ENCODE measurements at places on chromosomes 3 and 15.

- no peak for DNase-seq
Observed at GRCh38 chr3:16207031-16207430, 32.6 kb downstream of the GALNT15 start.

DNA sequence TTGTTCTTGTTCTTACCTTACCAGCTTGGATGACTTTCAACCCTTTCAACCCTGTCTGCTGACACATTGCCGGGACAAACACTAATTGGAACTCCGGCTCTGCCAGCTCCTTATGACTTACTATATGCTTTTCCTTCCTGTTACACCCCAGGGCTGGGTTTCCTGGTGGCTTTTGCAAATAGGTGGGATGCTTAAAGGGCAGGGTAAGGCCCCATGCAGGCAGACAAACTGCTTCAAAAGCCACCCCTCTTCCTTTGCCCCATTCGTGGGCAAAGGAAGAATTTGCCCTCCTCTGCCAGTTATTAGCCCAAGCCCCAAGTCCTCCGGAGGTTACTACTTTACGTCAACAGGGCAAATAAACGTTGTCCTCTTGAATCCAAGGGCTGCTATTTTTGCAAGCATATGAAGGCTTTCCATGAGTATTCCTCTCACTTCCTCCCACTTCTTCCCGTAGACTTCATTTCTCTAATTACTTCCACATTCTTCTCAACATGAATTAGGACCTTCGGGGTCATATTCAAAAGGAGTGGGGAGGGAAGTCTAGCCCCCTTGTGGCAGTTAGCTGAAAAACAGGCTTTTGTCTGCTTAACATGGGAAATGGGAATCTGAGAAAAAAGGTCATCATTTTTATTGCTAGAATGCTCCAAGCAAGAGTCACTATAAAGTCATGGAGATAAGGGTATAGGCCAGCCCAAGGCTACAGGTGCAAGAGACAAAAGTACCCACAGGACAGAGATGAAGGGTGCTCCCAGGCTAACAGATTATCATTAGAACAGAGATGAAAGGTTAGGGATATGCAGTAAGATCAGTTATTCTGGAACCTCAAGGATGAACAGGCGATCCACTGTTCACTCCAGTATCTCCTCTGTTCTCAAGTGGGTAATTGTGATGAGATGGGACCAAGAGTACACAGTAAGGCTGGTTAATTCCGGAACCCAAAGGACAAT, 56.3 kb upstream of the FSTL1 start:
- peak; percentile 42 for DNase-seq

DNA sequence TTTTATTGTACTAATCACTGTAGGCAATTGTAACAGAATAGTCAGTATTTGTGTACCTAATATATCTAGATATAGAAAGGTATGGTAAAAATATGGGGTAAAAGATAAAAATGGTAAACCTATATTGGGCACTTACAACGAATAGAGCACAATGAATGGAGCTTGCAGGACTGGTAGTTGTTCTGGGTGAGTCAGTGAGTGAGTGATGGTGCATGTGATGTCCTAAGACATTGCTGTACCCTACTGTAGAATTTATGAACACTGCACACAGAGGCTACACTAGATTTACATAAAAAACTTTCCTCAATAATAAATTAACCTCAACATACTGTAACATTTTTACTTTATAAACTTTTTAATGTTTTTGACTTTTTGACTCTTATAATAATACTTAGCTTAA, 274.3 kb upstream of the PPP2R3A start:
- no peak for DNase-seq

GRCh38 chr15:22954326-22954725, 25.8 kb downstream of the CYFIP1 start:
- DNase-seq: no peak

DNA sequence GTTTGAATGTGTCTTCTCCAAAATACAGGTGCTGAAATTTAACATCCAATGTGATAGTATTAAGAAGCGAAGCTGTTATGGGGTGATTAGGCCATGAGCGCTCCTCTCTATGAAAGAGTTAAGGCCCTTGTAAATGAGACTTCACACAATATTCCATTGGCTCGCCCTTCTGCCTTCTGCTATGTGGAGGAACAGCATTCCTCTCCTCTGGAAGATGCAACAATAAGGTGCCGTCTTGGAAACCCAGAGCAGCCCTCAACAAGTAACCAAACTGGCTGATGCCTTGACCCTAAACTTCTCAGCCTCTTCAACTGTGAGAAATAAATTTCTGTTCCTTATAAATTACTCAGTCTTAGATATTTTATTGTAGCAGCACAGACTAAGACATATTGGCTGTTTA, 874.6 kb downstream of the ROBO1 start:
- no peak for DNase-seq

DNA sequence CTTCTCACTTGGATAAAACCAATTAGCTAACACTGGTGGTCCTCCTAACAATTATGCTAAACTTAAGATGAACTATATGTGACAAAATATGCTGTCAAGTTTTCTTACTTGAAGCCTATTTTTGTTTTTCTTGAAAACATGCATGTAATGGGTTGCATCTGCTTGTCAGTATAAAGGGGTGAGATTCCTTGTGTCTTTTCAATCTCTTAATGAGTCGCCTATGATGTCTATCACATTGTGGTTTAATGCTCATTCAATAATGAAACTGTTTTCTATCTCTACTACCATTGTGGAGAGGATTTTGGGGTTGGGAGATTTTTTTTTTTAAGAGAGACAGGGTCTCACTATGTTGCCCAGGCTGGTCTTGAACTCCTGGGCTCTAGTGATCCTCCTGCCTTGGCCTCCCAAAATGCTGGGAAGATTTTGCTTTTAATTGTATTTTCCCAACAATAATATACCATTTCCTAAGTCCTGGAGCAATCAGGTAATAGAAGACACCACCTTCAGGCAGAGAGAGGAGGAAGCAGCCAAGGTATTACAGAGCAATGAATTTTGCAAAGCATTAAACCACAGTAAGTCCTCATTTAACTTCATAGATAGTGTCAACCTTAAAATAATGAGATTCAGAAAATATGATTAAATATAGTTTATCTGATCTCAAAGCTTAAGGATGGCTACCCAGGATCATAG, 17.4 kb upstream of the TRMT10C start:
- DNase-seq: no peak

DNA sequence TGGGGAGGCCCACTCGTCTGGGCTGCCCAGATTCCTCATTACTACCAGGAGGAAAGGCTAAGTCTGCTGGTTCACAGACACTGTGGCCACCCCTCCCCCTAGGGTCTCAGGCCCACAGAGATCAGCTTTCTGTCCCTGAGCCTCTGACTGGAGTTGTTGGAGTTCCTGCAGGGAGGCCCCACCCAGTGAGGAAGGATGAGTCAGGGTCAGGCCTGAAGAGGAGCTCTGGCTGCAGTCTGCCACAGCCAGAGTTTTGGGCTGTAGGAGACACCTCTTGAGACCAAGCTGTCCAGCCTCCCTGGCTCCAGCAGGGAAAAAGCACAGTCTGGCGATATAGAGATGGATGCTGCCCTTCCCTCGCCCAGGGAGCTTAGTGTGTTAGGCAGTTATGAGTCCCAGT, 720.9 kb upstream of the SEMA6D start:
- DNase-seq: no peak

DNA sequence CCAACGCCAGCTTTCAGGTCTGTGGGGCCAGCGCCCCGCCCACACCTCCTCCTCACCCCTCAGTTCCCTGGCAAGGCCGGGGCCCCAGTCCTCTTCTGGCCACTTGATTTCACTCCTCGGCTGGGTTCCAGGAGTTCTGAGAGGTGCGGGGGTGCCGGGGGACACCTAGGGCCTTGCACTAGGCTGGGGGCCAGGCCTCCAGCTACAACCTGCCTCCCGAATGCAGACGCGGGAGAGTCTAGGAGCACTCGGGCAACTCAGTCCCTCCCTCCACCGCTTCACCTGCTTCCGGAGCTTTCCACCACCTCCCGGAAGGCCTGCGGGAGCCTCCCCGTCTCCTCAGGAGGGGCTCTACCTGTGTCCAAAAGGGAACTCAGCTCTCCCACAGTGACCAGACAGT, 35.6 kb downstream of the TNK2 start:
- DNase-seq: no peak

DNA sequence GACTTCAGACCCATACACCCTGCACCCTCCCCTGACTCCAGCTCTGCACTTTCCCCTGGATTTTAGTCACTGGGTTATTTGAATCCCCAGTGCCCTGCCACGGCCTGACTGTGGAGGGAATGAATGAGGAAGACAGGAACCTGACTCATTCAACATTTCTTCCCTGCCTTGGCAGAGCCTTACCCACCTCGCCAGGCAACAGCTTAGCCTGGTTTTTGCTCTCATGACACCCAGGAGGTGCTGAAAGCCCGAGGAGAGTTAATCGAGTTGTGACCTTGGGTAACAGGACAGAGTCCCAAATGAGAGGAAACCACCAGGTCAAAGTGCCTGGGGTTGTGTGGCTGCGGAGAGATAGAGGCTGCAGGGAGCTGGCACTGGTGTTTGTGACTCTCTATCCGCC, 128.3 kb downstream of the SMAD6 start:
- no peak for DNase-seq

DNA sequence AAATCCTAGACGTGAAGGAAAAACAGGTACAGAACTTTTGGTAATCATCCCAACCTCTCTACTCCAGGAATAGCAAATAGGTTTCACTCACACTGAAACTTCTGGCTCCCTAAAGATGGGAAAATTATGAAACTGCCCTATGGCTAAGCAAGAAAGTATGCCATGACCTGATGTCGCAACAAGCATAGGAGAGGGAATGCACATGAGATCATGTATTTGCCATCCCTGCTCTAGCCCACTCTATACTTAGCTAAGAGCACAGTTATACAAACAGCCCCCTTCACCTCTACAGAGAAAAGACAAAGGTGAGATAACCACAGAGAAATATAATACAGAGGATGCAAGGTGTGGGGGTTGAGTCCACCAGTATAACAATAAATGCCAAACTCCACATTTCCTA, 102.7 kb downstream of the TBC1D5 start:
- no peak for DNase-seq

GRCh38 chr15:91860498-91860897, 7.0 kb downstream of the SLCO3A1 start:
- DNase-seq: no peak

DNA sequence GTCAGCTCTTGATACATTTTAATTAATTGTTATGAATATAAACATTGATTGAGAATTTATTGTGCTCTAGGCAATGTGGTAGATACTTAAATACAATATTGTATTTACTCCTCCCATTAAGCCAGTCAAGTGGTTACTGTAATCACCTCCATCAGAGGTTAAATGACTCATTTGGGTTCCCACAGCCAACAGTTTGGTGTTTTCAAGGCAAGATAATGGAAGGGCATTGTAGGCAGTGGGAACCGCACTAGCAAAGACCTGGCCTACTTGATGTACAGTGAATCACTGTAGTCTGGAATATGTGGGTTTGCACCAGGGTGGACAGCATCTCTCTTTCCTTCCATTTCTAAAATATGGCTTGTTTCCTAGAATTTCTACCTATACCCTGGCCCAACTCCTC, 127.4 kb downstream of the EDEM1 start:
- DNase-seq: no peak

DNA sequence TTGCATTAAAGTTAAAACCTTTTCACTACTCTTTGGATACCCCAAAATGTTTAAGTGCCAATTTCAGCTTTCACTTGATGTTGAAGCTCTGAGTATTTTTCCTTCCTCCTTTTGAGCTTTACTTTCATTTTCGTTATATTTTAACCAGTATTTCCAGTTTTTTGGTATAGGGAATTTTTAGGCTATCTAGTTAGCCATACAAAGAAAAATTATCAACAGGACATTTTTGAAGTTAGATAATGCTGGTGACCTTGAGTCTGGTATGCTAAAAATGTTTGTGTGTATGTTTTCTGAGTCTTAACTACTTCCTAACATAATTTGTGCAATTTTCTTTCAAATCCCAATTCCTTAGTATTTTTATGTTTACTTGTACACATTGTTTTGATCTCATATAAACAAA, 284.8 kb downstream of the OTOL1 start:
- DNase-seq: no peak

- DNase-seq: no peak
Observed at GRCh38 chr3:23387286-23387918, 184.3 kb downstream of the UBE2E2 start.

GRCh38 chr3:30408105-30408557, 198.3 kb upstream of the TGFBR2 start:
- DNase-seq: no peak

DNA sequence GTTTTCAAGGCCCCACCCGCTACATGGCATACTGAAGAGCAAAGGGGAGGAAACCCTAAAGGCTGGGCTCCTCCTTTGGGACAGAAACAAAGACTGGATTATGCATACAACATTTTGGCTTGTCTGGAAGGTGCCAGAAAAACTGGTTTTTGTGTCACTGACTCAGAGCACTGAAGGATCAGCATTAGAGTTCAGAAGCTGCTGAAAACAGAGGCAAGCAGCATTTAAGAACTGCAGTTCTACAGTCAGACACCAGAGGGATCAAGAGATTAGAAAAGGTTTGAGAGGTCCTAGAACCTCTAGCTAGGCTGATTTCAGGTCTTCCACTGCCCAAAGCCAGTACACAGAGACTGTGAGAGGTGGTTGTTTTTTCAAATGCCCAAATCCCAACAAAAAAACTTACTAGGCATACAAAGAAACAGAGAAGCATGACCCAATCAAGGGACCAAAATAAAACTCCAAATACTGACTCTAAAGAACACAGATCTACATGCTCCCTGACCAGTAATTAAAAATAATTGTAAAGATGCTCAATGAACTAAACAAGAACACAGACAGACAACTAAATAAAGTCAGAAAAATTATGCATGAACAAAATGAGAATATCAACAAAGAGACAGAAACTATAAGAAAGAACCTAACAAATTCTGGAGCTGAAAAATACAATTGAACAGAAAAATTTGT, 91.2 kb downstream of the SENP2 start:
- DNase-seq: peak; percentile 2

GRCh38 chr3:48013288-48013980, 2.8 kb downstream of the MAP4 start:
- DNase-seq: no peak

GRCh38 chr3:139284221-139284620, 59.6 kb upstream of the MRPS22 start:
- no peak for DNase-seq

DNA sequence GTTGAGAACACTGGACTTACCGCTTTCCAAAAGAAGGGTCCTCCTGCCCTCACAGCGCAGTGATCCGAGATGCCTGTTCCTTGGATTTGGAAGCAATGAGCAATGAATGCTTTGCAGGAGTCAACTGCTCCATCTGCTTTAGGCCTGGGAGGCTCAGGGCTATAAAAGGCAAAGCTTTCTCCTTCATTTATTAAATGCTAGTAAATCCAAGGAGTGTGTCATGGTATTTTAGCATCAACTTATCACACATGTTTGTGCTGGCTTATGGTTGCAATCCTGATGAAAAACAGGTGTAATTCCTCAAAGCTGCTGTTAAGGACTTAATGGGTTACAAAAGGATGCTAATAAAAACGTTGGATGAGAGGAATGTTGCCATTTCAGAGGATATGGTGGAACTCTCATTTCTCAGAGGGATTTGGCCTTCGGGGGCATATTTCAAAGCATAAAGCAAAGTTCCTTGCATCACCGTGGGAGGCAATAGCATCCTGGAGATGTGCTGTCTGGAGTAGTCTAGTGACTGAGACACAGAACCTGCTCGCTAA, 158.5 kb upstream of the TPM1 start:
- no peak for DNase-seq

- no peak for DNase-seq
Observed at GRCh38 chr3:182671541-182671940, 121.8 kb upstream of the ATP11B start.
